COLO829 (cell line): ENCODE measurements at places on chromosomes 3 and 15.
A peak's percentile ranks its signal among the peaks of the same experiment; 100 is the strongest.

DNA sequence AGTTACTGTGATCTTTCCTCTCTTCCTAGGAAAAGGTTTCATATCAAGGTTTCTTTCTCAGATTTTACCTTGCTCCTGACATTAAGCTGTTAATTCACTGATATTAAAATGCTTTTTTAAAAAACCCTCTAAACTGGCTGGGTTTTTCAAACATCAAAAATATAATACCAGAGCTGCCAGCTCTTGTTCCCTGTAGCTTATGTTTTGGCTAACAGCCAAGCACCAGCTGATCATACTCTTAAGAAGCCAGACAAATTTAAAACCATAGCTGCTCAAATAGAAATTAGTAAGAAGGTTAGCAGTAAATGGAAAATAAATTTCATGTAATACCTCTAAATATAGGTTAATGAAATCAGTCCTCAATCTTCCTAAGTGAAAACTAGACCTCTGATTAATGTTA, 657.5 kb downstream of the GRM7 start:
- DNase-seq: no peak

DNA sequence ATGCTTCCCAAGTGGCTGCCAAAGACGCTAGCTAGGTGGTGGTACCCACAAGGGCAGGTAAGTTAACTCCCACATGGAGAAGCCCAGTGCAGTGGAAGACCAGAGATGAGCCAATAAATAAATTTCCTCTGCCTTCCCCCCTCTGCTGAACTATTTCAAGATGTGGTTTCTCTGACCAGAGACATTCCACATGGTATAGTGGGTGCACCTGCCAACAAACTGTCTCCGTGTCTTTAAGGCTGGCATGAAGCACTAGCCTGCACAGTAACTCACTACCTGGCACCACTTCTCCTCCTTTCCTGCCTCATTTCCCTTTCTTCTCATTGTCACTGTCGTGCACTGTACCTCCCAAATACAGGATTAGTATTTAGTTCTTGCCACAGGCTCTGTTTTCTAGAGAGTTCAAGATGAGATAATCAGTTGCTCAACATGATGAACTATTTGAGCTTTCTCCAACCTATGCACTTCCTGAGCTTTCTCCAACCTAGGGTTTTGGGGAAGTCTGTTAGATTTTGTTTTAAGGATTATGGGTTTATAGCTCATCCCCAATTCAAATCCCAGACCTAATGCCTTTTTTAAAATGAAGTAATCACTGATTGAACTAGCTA, 8.4 kb upstream of the CRTAP start:
- no peak for DNase-seq

GRCh38 chr15:68227643-68228142, 1.8 kb downstream of the CLN6 start:
- no peak for DNase-seq

DNA sequence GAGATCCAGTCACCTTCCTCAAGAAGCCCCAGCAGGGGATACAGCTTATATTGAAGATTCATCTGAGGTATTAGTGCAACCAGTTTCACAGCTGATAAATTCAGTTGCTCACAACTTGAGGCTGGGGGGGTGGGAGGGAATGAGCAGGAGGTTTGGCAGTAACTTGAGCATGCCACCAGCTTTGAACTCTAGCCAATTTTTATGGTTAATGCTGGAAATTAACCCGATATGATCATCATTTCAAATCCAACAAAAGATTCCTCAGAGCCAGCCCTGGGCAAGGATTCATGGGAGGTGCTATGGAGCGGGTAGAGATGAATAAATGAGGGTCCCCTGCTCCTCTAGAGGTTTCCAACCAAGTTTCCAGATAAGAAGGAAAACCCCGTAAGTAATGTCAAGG, 73.1 kb upstream of the HES1 start:
- DNase-seq: no peak

- no peak for DNase-seq
Observed at GRCh38 chr15:87608238-87609028, 648.1 kb downstream of the NTRK3 start.

DNA sequence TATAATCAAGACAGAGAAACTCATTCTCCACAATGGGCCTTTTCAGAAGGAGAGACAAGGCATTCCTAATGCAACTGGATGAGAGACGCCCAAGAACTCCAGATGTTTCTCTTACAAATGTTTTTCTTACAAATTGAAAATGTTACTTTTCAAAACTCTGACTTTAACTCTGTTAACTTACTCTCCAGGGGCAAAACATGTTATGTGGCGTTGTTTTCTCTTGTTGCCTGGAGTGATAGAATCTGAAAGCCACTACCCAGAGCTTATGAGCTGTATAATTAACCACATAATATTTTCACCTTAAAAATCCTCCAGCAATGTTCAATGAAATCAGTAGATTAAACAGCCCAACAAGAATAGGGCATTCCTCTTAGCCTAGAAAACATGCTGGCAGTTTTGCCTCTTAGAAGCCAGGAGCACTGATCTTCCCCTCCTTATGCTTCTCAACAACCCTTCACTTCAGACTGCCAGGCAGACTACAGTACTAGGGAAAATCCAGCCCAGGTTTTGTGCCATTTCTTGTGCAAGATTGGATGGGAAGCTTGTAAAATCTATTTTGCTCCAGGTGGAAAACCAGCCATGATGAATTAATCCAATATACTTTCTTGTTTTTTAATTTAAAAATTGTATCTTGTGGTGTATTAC, 186.7 kb upstream of the GADL1 start:
- DNase-seq: no peak

GRCh38 chr3:134642445-134643149, 8.2 kb downstream of the KY start:
- DNase-seq: no peak

- DNase-seq: peak; percentile 42
Observed at GRCh38 chr3:60555686-60556354, 695.4 kb downstream of the FHIT start.

- no peak for DNase-seq
Observed at GRCh38 chr3:13026534-13026933, 46.7 kb downstream of the IQSEC1 start.

- DNase-seq: no peak
Observed at GRCh38 chr15:45634432-45635190, at the start of gene SQOR. SQOR (plus strand) TSS chr15:45635029; CDS start chr15:45658924, 23,895 bp downstream.

DNA sequence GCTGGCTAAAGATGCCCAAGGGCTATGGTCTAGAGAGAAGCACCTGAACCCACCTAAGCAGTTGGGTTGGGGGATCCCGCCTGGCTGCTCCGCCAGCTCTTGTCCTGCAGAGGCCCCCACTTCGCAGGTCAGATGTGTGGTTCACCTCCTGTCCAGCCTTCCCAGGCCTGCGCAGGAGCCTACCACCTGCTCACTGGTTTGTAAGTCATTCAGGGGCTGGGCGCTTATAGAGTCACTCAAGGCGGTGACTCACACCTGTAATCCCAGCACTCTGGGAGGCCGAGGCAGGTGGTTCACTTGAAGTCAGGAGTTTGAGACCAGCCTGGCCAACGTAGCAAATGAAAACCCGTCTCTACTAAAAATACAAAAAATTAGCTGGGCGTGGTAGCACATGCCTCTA, 3.9 kb upstream of the FURIN start:
- no peak for DNase-seq

- DNase-seq: no peak
Observed at GRCh38 chr3:128190501-128190900, 37.2 kb downstream of the EEFSEC start.

GRCh38 chr3:23484386-23484785, 281.3 kb downstream of the UBE2E2 start:
- no peak for DNase-seq

DNA sequence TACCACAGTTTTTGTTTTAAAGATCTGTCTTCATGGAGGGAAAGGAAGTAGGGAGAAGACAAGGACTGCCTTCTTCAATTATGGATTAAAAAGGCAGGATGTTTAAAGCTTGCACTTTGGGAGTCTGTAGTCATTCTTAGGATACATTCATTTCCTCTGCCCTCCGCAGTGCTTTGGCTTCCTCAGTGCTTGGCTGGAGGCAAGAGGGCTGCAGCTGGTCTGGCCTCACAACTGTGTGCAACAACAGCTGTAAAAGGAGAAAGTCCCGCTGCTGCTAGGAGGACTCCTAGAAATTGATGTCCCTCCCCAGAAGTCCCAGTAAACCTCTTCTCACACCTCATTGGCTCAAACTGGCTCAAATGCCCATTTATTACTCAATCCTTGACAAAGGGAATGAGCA, 54.4 kb upstream of the PPP2R3A start:
- no peak for DNase-seq

GRCh38 chr15:47186075-47186474, 531.2 kb upstream of the SEMA6D start:
- DNase-seq: no peak

- DNase-seq: no peak
Observed at GRCh38 chr3:29011441-29011840, 269.4 kb upstream of the RBMS3 start.
